Naive thymus-derived CD4-positive, alpha-beta T cell (primary cell): ENCODE measurements at places on chromosomes 7 and 10. TPM values are rescaled to one million over a fixed set of nuclear protein-coding genes. Genes with fewer than 3 reads are reported as not detected.

The HMX3 gene
- not detected for total RNA-seq

The COL26A1 gene
- not detected for total RNA-seq

The CALY gene
- 1.5 TPM for total RNA-seq

- peak; percentile 17 for DNase-seq
These were observed 238.4 kb downstream of the DIP2C start for GRCh38 chr10:451021-451471.

- peak; percentile 30 for DNase-seq
These were observed 44.6 kb downstream of the TAX1BP1 start for GRCh38 chr7:27784399-27785053.

DNA sequence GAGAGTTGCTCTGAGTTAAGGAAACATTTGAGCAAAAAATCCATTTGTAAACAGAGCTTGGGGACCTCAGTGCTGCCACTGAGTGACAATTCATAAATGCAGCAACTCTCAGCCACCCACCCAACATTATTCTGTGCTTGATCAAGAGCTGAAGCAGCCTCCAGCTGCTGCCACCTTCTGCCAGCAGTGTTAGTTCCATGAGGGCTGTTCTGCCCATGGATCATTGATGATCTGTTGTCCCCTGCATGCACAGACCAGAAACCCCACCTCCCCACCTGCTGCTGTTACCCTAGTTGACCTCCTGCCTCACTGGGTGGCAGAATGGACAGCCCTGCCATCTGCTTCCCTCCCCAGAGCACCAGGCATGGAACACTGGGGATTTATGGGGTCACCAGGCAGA lies 305.4 kb downstream of the KCNMA1 start:
- DNase-seq = no peak

GRCh38 chr7:99667179-99667578 lies 12.6 kb downstream of the CYP3A5 start:
- no peak for DNase-seq

DNA sequence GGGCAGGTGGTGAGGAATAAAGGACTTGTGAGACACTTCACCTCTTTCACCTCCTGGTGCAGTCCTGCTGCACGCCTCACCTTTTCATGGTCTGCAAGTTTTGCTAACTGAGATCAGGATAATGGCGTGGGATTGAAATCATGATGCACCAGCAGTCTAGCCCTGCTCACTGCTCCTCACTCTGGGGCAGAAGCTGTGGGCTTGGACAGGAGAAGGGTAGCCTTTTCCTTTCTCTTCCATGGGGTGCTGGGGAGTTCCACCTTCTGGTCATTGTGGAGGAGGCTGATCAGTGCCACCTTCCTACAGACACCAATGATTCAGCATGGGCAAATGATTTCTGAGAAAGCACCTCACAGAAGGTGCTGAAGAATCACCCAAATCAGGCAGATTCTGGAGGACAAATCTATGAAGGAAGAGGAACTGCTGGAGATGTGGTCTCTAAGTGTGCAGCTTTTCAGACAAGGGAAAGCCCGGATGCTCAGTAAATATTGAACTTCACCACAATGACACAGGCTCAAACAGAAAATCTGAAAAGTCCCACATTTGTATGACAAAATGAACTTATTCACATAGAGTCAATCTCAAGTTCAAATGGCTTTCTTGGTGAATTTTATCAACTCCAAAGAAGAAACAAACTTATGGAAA lies 19.7 kb downstream of the MBL2 start:
- DNase-seq = no peak

DNA sequence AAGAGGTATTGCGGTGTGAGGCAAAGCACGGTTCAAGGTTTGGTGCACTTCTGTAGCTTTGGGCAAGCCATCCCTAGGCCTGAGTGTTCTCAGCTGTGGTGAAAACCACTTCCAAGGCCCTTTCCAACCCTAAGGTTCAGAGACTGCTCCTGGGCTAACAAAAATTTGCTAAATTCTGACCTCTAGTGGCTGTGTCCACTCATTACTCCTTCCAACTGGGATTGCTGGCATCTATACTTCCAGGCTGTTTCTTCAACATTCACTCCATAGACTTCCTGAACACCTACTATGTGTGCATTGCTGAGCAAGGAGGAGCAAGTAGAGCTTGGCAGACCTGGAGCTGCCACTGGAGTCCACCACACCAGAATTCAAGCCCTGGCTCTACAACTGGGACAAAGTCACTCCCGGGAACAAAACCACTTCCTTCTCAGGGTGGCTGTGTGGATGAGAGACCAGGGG lies 29.3 kb upstream of the SH3PXD2A start:
- DNase-seq = no peak

- DNase-seq = no peak
These were observed 140.9 kb downstream of the ADCYAP1R1 start for GRCh38 chr7:31192986-31193385.

GRCh38 chr7:37545619-37546534 lies 97.2 kb upstream of the ELMO1 start:
- DNase-seq = no peak

DNA sequence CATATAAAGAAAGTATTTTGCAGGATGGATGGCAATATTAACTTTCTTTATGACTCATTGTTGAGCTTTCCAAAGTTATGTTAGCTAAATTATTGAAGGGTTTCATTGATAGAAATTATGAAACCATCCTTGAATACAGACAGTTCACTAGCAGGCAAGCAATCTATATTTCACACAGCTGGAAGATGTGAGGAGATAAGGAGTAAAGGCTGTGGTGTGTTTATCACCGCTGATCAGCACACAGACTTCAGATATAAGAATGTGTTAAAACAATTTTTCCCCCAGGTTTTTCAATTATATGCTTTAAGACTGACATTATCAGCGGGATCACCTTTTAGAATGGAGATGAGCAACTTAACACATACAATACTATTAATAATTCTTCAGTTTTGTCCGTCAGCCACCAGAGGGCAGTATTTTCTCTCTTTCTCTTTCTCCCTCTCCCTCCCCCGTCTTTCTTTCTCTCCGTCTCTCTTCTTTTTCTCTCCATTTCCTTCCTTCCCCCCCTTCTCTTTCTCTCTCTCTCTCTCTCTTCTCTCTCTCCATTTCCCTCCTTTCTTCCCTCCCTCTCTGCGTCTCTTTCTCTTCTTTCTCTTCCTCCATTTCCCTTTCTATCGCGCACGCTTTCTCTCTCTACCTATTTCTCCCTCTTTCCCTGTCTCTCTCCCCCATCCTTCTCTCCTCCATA lies 62.9 kb upstream of the FAM171A1 start:
- DNase-seq = peak; percentile 48

GRCh38 chr10:3473271-3473670 lies 300.7 kb upstream of the PITRM1 start:
- no peak for DNase-seq

DNA sequence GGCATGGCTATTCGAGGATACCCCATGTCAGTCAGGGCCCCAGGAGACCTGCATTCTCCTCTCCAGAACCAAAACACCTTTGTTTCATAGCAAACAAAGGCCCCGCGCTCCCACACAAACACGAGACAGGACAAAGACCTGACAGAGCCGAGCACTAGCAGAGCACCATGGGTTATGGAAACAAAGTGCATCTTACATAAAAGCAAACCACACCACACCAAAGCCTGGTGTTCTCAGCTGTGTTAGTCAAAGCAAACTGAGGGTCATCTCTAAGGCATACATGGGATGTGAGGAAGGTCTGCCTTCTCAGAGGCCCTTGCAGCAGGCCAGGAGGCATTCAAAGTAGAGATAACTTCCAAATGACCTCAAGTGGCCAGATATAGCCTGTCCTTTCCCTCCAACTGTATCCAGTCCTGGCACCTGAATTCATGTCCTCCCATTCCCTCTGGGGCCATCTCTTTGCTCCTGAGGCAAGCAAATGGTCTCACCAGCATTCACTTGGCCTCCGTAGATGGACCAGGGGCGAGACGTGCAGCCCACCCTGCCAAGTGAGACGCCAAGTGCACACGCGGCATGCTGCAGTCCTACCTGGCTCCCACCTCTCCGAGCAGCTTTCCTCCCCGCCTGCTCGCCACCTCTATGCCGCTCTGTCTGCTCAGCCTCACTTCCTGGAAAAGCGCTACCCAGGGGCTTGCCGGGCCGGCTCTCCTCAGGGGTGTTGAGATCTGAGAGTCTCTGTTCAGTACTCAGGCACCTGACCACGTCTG lies 45.3 kb upstream of the PDLIM1 start:
- no peak for DNase-seq
